ENCODE measurements at places on chromosomes 3 and 15. TPM values are rescaled to one million over a fixed set of nuclear protein-coding genes. Genes with fewer than 3 reads are reported as not detected.

- H3K4me3 ChIP-seq: no peak overlapping the region
- no peaks in the 10 kb centered on the region for H3K27me3 ChIP-seq
- peaks cover 17% of the 10 kb centered on the region for H3K4me1 ChIP-seq
- H3K27ac ChIP-seq: no peak overlapping the region
- DNase-seq: no peak
Observed at GRCh38 chr15:38878026-38878425, 313.4 kb upstream of the RASGRP1 start.

- no peak overlapping the region for H3K4me3 ChIP-seq
- H3K4me1 ChIP-seq: no peaks in the 10 kb centered on the region
- H3K27me3 ChIP-seq: no peaks in the 10 kb centered on the region
Observed at GRCh38 chr3:13013566-13013965, 59.7 kb downstream of the IQSEC1 start.

The PLIN1 gene
- total RNA-seq: not detected

The GOLGA6D gene
- total RNA-seq: not detected
